ENCODE measurements at places on chromosomes 3 and 15.

GRCh38 chr3:134463676-134464063, 22.1 kb downstream of the ANAPC13 start:
- DNase-seq: no peak

GRCh38 chr3:42345811-42346210, 64.6 kb downstream of the LYZL4 start:
- DNase-seq: no peak

- DNase-seq: no peak
These were observed 77.1 kb downstream of the CORO2B start for GRCh38 chr15:68655686-68656437.

GRCh38 chr3:48630407-48630806, 4.9 kb downstream of the SLC26A6 start:
- DNase-seq: no peak

DNA sequence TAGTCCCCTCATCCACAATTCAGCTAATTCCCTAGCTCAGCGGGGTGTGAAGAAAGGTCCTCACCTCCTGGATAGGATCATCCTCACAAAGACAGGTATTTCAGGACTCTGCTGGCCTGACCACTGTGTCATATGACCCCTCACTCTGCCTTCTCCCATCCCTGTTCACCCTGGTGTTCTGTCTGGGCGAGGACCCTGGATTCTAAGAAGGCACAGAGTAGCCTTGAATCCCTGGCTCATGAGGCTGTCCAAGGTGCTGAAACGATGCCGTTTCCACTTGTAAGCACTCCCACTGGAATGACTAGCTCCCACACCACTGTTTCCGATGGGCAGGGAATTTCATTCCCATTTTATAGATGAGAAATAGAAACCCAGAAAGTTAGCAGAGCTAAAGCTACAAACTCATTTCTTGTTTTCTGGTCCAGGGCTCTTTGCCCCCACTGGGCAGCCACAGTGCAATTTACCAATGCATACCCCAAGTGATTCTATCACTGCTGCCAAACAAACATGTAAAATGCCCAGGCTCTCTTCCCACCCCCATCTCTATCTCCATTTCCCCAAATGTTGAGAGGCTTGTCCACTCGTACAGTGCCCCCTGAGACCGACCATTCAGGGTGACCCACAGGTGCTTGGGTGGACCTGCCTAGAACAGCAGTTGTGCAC, 83.2 kb downstream of the RAB11A start:
- DNase-seq: peak; percentile 64

GRCh38 chr15:60212536-60212935, 185.2 kb downstream of the ANXA2 start:
- peak; percentile 76 for DNase-seq

- no peak for DNase-seq
These were observed 213.6 kb downstream of the GAP43 start for GRCh38 chr3:115836944-115837343.

DNA sequence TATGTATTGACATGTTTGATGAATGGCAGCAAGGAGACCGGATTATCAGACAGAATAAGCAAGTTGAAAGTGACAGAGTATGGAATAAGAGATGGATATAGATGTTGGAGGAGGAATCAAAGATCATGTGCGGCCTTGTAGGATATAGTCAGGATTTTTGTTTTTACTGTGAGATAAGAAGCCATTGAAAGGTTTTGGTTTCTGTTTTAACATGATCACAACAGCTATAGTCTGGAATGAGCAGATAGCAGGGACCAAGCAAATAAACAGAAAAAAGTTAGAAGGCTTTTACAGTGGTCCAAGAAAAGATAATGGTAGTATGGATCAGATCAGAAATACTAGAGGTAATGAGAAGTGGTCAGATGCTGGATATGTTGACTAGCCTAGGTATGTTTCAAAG, 52.6 kb downstream of the SLC12A6 start:
- DNase-seq: no peak

GRCh38 chr3:192608726-192609600, 118.4 kb downstream of the FGF12 start:
- DNase-seq: no peak

DNA sequence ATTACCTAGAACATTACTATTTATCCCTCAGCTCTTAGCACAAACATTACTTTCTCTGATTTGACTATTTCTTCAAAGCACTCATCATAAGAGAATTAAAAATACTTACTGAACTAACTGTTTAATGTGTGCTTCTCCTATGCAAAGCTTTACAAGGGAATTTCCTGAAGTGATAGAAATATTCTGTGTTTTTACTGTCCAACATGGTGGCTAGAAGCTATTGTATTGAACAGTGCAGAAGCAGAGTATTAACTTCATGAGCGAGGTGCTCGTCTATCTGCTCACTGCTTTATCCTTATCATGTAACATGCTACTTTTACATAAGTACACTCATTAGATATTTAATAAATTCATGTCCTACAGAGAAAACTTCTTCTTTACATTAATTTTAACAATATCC, 239.1 kb downstream of the ISL2 start:
- DNase-seq: no peak

- peak; percentile 95 for DNase-seq
These were observed 20.3 kb downstream of the CSRNP1 start for GRCh38 chr3:39133093-39133490.

- no peak for DNase-seq
These were observed 31.7 kb downstream of the GRIP2 start for GRCh38 chr3:14508505-14508819.

- DNase-seq: no peak
These were observed 24.7 kb downstream of the PTH1R start for GRCh38 chr3:46902188-46902631.

DNA sequence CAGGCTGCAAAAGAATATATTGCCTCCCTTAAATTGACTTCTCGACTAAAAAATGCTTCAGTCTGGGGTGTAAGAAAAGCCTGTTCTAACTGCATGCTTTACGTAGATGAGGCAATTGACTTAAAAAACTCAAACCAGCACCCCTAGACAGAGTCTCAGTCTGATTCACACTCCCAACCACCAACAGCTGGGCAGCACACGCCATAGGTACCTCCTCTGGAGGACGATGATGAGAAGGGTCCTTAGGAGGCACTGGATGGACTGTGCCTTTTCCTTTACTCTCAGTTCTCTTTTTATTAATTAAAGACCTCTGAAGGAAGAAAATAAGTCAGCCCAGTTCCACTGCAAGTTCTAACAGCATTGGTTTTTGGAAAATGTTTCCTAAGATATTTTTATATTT, 175.0 kb downstream of the PDZRN3 start:
- DNase-seq: no peak

DNA sequence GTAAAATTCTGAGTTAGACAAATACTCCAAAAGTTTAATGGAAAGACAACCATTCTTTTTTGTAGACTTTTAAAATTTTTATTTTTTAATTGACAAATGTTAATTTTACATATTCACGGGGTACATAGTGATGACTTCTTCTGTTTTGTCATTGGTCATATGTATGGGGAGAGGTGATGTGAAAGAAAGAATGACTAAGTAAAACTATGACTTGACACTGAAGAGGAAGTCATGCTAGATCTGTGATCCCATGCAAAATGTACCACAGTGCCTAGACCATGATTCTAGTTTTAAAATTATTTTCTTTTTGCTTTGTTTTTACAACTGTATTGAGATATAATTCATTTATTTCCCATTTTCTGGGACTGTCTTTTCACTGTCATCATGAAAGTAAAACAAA, 281.6 kb downstream of the MBNL1 start:
- DNase-seq: no peak

DNA sequence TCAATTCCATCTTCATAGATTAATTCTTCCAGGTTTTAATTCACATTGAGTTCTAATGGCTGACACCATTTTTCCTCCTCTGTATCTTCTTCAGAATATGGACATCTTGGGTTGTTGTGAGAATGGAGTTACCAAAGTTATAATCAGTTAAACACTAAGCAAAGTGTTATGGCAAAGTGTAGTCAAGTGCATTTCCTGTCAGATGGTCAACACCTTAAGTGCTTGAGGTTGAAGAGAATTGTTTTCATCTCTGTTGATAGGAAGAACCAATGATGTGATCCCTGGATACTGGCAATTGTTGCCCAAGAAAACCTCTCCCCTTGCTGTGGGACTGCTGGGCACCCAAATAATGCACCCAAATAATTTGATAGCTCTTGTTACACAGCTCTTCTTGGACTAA, 102.6 kb upstream of the SATB1 start:
- DNase-seq: no peak

- no peak for DNase-seq
These were observed 60.3 kb upstream of the UBE2Q2 start for GRCh38 chr15:75782926-75783325.

- no peak for DNase-seq
These were observed 130.9 kb upstream of the CTDSPL start for GRCh38 chr3:37730825-37731224.

DNA sequence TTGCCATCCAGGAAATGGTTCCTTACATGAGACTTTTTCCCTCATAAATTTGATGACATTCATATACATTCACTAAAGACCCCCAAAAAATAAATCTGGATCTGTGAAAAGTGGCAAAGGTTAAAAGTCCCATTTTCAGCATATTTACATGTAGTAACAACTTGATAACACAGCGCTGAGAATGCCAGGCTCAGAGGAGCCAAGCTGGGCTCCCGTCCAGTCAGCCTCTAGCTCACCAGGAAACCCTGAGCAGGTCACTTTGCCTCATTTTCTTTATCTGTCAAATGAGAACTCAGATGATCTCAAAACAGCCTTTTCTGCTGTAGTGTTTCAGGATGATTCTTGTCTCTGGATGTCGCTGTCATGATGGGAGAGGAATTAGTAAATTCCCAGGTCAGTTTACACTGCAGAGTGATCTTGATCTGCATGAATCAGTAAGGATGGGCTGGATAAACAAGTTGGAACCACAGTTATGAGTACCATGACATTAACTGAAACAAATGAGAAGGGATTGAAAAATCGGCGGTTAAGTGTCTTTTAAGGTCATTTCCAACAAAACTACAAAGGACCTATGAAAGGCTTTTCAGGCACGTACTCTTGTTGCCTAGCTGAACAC, 82.8 kb downstream of the PPARG start:
- DNase-seq: no peak
